Left ventricle myocardium inferior (tissue), 1 donor: ENCODE measurements at places on chromosomes 7 and 10.

DNA sequence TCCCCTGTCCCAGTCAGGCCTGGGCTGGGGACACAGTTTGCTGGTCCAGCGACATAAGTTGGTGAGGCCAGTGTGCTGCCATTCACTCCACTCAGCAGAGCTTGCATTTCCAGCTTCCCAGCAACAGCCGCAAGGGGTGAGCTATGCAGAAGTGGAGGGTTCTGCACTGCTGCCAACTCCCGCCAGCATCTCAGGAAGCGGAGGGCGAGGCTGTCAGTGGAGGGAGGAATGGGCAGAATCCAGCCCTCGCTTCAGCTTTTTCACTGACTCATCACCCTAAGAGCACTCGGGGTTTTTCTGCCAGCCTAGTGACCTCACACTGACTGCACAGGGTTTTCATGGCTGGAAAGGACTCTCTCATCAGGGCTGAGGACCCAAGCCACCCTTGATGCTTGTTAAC, 625.1 kb upstream of the MKI67 start:
- DNase-seq = no peak

- DNase-seq = no peak
Observed at GRCh38 chr7:104804696-104805095, 209.3 kb upstream of the KMT2E start.

GRCh38 chr10:75941223-75941801, 509.9 kb downstream of the LRMDA start:
- no peak for DNase-seq

DNA sequence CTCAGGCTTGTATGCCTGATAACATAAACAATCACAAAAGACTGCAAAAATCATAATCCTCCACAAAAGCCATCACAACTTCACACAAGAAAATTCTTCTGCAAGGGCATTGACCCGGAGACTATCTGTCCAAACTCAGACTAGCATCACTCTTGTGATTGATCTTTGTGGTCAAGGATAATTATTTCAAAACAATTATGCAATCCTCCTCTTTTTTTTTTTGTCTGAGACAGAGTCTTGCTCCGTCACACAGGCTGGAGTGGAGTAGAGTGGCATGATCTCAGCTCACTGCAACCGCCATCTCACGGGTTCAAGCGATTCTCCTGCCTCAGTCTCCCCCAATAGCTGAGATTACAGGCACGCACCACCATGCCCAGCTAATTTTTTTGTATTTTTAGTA, 22.2 kb downstream of the CDNF start:
- no peak for DNase-seq

DNA sequence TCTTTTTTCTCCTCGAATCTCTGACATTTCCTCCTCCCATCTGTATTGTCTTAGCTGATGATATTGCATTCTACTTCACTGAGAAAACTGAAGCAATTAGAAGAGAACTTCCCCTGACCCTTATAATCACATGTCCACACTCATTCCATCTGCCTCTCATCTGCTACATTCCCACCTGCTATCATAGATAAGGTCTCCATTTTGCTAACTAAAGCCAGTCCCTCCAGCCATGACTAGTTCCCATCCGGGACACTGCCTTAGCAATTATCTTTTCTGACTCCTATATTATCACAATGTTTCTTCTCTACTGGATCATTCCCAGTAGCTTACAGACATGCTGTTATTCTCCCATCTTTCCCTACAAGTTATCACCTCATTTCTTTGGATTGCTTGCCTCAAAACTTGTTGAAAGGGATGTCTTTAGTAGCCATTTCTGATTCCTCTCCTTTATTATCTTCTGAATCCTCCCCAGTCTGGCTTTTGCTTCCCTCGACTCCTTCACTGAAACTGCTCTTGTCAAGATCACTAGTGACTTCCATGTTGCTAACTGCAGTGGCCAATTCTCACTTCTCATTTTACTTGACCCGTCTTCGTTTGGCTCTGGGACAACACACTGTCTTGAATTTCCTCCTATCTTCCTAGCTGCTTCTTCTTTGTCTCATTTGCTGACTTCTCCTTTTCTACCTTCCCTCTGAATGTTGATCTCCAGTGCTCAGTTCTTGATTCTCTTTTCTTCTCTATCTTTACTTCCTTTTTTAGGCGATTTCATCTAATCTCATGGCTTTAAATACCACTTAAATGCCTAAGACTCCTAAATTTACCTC, 35.9 kb downstream of the FZD1 start:
- no peak for DNase-seq

DNA sequence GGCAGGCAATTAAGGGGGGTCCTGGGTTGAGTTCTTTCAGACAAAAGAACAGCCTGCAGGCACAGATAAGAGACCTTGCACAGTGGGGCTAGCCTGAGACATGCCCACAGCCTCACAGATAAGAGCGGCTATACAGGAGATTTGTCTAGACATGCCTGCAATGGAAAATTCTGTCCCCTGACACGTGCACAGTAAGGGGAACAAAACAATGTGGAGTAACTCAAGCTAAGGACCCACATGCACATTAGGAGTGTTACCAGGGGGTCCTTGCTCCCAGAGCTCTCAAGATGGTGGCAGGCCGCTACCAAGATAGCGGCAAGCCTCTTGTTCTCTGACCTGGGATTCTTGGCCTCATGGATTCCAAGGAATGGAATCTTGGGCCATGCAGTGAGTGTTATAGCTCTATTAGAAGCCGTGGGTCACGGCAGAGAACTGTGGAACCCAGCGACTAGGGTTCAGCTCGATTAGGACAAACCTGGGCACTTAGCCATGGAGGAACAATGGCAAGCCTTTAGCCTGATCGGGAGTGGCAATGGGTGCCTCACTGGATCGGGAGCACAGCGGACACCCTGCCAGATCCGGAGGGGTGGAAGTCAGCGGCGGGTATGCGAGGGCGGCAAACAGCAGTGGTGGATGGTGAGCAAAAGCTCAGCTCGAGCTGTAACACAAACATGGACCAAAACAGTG, 196.9 kb downstream of the CCSER2 start:
- no peak for DNase-seq

DNA sequence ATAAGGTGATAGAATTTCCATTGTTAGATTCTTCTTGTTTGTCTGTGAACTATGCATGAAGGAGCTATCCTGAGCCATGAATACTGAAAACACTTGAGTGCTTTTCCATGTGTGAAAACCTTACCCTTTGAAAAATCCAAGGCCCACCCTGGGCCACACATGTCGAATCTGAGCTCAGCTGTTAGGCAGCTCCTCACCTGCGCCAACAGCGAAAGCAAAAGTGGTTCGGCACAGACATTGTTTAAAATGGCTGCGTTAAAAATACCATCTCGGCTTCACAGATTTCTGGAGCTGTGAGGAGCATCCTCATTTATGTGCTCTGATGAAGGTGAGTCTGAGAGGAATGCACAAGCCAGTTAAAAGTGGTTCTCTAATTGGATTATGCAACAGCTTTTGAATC, 137.7 kb downstream of the NEUROD6 start:
- no peak for DNase-seq

DNA sequence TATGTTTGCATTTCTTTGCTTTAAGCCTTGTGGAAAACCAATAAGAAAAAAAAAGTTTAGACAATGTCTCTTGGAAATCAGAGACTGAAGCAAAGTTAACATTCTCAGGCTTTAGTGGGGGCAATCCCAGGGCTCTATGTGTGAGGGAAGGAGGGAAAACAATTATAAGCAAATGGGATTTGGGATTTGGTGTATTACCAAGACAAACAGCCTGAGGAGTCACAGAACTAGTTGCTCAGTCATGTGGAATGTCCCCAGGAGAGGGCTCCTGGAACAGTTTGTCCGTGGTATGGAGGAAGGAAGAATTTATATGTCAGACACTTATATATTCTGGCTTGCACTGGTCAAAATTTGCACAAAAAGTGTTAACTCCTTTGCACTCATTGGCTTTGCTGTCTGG, 562.9 kb upstream of the TPK1 start:
- DNase-seq = peak; percentile 24

DNA sequence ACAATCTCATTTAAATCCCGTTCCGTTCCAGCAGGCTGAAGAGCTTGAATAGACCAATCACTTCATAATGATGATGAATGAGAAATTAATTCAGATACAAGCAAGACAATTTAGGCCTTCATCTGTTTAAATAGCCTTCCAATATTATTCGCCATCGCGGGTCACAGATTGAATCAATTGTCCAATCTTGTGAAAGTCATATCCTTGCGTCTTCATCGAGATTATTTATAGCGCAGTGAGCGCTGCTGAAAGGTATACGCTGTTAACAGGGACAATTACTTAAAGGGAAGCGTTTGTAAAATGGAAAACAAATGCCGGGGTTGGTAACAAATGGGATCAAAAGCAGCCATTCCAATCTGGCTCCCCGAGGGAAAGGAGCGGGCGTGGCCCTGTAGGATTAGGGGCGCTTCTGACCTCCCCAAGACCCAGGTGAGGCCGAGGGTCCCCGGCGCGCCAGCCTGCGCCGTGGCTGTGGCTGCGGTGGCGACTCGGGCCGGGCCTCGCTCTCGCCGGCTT, 8.6 kb downstream of the EVX1 start:
- DNase-seq = no peak

- DNase-seq = peak; percentile 67
Observed at GRCh38 chr7:8260871-8261694, 884 bp downstream of the ICA1 start.

GRCh38 chr10:23870651-23871610, 338.0 kb upstream of the KIAA1217 start:
- no peak for DNase-seq

DNA sequence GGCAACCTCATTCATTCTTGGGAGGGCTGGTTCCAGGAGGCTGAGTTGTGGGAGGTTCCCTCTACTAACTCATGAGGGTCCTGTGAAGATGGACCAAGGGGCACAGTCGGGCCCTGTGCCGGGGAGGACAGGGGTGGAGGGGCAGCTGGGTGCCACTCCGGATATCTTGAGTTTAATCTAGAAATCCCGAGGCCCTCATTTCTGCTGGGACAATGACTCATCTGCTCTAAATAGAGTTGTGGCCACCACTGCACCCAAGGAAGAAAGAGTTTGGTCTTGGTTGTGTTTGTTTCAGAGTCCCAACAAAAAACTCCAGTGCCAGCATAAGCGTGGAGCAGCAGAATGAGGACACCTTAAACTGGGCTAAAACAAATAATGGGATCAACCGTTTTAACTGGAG, 82.4 kb downstream of the EBF3 start:
- no peak for DNase-seq

GRCh38 chr7:121019018-121019417, 30.5 kb downstream of the CPED1 start:
- no peak for DNase-seq

GRCh38 chr7:22386206-22386858, 29.4 kb upstream of the RAPGEF5 start:
- DNase-seq = no peak

GRCh38 chr7:100342765-100343164, 15.2 kb upstream of the PILRB start:
- DNase-seq = no peak

DNA sequence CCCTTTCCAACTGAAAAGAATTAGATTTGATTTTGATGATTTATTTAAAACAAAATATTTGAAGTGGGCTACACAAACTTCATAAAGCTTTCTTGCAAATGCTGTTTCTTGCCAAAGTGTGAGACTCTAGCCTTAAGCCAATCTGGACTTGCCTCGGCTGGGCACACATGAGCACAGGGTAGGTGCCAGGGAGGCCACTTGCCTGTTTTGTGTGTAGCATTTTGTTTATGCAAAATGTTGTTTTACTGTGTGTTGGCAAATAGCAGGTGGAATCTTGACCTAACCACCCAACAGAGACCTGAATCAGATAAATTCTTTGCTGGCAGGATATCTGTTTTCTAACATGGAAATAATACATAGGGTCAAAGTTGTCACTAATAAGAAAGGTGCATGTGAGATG, 161.1 kb downstream of the BMPER start:
- no peak for DNase-seq

DNA sequence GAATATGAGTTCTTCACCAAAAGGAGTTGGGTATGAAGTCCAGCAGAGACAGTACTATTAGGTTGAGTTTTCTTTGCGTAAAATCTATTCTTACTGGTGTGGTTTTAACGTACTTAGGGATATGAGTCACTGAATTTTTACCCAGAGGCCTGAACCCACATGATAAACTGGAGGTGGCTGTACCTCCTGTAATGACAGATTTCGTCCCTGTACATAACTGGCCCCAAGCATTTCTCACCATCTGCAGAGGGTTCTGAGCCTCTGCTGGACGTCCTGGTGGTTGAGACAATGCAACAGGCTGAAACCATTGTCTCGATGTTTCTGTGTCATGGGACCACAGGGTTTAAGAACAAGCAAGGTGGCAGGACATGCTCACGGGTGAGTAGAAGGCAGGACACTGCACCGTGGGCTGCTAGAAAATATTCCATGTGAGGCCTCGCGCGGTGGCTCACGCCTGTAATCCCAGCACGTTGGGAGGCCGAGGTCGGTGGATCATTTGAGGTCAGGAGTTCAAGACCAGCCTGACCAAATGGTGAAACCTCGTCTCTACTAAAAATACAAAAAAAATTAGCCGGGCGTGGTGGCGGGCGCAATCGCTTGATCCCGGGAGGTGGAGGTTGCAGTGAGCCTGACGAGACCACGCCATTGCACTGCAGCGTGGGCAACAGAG, 233.9 kb downstream of the DNAJB6 start:
- no peak for DNase-seq

DNA sequence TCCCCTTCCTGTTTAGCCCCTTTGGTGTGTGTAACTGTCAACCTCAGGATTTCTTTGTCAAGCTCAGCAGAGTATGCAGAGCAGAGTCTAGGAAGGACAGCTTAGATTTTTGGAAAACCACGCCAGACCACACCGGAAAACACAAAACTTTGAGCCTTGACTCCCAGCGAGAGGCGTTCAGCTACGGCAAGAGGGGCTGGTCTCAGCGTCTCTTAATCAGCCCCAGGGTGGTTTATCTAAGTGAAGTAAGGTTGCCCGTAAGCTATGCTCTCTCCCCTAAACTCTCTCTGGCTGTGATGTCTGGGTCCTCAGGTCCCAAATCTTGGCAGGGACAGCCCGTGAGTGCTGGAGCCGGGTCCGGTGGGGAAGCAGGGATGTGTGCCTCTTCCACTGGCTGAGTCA, 230.9 kb downstream of the KLF6 start:
- DNase-seq = no peak

- no peak for DNase-seq
Observed at GRCh38 chr10:110511734-110512449, 14.2 kb downstream of the DUSP5 start.

DNA sequence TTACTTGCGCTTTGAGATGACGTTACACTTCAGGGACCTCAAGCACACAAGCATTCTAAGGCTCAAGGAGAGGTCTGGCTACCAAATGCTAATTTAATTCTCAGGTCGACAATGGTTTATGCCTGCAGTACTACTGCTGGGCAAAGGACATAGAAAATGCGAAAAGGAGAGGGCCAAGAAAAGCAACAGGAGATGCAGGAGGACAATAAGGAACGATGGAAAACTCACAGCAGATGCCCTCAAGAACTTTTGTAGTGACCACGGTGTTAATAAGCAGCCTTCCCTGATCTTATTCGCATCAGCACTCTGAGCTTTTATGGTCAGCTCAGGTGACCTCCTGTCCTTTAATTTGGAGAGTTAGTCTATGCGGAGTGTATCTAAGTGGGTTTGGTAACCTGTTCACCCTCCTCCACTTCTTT, 146.3 kb downstream of the GPR85 start:
- DNase-seq = no peak

DNA sequence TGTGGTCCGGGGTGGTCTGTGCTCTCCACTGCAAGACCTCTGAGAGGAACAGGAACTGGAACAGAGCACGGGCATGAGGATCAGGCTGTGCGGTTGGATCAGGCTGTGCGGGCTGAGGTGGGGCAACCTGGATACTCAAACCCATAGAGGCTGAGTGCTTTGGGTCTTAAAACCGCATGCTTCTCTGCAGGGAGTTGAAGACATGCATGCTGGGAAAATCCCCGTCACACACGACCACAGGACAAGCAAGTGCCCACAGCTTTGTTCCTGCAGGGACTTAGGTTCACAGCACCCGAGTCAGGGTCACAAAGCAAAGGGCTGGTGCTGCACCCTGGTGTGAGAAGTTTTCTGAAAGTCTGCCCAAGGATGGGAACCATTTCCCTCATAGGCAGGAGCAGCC, 221.2 kb downstream of the ZMYND11 start:
- no peak for DNase-seq
